ENCODE measurements at places on chromosomes 4 and X.

DNA sequence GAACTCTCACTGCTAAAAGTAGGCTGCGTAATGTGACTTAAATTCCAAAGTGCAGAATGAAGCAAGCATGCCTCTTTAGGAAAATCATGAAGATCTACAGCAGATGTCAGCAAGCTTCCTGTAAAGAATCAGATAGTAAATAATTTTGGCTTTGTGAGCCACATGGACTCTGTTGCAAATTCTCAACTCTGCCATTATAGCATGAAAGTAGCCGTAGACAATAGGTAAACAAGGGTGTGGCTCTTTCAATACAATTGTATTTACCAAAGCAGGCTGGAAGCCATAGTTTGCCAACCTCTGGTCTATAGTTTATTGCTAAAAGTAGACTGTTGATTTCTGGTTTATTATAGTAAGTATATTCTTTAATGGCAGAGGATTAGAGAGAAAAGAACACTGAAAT, 80.3 kb upstream of the FAM9B start:
- DNase-seq = no peak

GRCh38 chr4:57763070-57763469, 652.9 kb upstream of the IGFBP7 start:
- DNase-seq = no peak

- DNase-seq = no peak
Measured at GRCh38 chr4:100632163-100632562, 114.3 kb upstream of the EMCN start.

DNA sequence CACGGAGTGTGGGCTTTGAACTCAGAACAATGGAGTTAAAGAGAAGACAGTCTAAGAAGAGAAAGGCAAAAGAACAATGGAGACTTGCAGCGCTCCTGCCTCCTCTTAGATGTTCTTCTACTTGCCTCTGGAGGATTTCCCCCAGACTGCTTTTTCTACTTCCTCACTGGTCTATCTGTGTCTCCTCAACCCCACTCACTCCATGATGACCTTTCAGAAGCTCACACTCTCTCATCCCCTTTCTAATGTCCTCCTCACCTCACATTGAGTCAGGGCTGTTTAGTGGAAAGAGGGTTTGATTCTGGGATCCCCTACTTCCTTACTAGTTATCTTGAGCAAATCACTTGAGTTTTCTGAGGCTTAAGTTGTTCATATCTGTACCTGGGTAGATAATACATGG, 12.2 kb upstream of the HERC6 start:
- no peak for DNase-seq

- DNase-seq = no peak
Measured at GRCh38 chr4:128060121-128060698, 902 bp upstream of the LARP1B start.

DNA sequence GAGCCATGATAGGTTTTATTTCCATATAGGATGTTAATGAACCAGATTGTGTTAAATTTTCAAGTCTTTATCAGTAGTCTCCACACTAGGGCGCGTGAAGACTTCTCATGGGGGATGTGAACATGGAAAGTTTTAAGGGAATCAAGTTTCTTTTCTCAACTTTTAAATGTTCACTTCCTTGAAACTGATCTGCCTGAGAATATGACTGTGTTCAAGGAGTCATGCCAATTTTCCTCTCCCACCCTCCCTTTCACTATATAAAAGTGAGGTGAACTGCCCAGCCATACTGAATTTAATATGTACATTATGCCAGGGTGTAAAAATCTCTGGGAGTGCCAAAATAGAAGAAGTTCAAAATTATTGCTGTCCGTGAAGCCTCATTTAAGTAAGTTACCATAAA, 30.4 kb upstream of the HPGDS start:
- no peak for DNase-seq

DNA sequence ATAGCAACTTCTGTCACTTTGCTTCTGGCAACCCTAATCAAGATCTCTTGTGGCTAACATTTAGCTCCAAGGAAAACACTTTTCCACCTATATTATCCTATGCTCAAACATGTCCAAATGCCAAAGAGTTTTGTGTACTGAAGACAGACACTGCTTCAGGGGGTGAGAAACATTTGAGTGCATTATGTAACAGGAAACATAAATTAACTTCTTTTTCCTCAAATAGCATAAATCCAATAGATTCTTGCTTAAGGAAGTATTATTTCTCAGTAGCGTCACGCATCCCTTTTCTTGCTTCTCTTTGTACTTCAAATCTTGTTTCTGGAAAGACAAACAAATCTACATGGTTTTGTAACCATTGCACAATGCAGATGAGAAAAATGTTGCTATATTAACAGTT, 839.1 kb downstream of the GLUD2 start:
- no peak for DNase-seq

DNA sequence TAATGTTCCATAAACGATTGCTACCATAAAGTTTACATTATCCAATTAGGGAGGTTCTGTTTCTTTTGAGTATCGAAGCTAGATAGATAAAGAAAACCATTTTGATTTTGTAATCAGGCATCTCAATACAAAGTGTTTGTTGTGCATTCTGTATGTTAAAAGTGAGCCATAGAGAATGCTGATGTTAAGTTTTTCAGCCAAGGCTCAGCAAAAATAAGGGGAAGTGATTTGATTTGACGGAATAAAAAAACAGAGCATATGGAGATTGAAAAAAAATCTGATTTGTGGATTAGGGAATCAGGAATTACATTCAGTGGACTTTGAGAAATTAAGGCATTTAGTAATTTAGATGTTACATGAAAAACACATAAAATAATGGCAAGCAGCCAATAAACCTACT, 314.8 kb downstream of the PPP3CA start:
- no peak for DNase-seq

DNA sequence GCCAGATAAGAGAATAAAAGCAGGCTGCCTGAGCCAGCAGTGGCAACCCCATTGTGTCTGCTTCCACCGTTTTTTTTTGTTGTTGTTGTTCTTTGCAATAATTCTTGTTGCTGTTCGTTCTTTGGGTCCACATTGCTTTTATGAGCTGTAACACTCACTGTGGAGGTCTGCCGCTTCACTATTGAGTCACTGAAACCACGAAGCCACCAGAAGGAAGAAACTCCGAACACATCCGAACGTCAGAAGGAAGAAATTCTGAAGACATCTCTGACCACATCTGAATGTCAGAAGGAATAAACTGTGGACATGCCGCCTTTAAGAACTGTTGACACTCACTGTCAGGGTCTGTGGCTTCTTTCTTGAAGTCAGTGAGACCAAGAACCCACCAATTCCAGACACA, 110.5 kb downstream of the PCDH18 start:
- DNase-seq = no peak

GRCh38 chr4:8904041-8904501, 32.4 kb upstream of the HMX1 start:
- DNase-seq = no peak

DNA sequence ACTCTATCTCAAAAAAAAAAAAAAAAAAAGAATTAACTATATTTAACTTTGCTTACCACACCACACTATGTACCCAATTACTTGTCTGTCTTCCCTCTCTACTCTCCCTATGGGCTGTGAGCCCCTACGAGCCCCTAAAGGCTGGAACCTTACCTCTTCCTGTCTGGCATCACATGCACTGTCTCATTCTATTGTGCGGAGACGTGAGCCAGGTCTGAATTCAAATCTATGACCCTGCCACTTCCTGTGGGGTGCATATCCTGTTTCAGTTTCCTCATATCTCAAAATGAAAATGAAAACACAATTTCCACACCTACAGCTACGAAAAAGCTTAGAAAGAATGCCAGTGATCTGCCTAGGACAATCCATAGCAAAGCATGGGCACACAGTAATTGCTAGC, 42.9 kb upstream of the HS3ST1 start:
- DNase-seq = no peak

DNA sequence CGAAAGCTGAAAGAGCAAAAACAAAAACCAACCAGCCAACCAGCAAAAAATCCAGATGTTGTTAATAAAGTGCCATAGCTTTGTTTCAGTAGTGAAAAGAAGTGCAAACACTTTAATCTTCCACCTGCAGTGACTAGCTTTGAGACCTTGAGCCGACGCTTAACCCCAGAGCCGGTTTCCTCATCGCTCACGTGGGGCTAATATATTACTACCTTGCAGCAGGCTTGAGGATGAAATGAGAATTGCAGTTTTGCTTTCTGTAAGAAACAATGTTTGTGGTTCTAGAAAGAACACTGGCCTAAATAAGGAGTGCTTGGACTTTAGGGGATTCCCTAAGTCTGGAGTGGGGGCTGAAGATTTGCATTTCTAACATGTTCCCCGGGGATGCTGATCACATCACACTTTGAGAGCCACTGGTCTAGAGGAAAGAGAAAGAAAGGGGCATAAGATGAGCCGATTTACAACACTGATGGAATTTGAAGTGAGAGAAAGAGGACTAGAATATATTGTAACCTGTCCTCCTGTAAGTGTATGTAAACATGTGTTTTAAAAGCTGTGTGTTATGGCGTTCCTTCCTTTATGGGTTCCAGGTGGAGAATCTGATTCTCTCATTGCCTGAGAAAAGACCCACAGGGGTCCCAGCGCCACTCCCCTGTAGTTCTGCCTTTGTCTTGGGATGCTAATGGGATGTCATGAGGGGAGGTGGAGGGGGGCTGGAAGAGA, 1.4 kb downstream of the FGF2 start:
- DNase-seq = no peak

DNA sequence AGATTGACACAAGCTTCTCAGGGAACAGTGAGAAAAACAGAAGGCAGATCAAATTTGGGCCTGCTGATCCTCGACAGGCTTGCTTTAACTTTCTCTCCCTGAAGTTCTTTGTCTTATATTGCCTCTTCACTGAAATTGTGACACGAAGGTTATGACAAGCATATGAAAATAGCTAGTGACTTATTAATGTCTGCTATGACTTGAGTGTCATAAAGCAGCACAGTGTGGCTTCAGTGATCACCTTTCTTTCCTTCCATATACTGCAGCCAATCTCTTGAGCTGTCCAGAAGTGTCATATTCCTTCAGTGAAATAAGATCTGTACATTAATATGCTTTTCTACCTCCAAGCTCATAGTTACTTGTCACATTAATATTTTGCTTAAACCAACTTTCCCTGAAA, 870.2 kb downstream of the C4orf33 start:
- DNase-seq = no peak

DNA sequence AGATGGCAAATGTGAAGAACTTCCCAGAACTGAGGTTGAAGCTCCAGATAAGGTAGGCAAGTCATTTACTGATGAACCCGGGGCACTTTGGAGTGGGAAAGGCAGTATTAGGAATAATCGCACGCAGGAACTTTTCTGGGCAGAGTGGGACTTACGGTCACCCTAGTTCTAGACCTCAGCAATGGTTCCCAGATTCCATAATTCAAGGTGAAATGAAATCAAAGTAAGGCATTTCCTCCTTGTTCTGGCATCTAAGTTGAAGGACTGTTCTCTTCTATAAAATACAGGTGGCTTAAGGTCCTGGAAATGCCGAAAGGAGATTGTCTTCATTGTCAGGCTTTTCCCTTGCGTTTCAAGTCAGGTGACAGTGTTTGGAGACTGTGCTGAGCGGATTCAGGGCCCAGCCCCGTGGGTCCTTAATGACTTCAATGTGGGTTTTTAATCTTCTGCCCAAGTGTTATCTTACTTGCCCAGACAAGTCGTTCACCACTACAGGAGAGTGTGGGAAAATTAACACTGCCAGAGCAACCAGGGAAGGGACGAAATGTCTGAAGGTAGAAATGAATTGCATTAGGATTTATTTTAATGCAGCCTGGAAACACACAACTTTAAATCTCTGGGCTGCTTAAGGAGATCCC, 52.1 kb upstream of the STOX2 start:
- DNase-seq = no peak

DNA sequence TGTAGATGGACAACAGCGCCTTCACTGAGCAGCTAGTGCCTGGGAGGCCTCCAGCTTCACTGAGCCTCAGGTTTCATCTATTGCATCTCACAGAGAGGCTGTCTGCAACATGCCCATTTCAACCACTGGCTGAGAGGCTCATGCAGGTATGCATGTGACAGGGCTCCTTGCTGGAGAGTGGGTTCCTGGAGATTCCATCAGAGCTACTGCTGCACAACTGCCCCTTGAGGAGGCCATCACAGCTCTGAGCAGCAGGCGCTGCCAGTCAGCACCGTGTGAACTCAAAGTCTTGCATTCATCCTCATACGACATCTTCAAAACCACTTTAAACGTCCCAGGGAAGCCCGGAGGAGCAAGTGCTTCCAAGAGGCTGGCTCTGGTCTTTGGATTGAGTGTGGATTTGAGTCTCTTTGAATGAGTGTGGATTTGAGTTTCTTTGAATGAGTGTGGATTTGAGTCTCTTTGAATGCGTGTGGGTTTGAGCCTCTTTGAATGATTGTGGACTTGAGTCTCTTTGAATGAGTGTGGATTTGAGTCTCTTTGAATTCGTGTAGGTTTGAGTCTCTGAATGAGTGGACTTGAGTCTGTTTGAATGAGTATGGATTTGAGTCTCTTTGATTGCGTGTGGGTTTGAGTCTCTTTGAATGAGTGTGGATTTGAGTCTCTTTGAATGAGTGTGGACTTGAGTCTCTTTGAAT, 8.7 kb downstream of the P2RY8 start:
- no peak for DNase-seq
